ENCODE measurements at places on chromosomes 1 and 21.

DNA sequence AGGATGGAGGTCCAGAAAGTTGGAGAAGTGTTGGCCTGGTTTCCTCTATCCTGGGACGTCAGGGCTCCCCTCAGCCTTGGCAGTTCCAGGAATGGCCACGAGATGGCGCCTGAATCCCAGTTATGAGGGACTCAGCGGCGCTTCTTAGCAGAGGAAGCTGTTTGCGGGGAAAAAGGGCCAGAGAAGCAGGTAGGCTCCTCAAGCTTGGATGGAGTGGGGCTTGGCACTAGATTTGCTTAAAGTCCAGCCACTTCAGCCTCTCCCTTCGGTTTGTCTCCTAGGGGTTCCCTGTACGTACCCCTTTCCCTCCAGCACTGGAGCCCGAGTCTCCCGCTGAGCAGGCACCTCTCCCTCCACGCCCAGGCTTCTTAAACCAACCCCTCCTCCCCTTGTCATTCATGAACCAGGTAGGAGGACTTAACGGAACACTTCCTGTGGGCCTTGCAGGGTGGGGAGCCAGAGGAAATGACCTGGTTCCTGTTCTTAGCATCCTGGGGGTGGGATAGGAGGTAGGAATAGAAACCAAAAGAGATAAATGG lies 32.0 kb upstream of the TENT5B start:
- DNase-seq: peak; percentile 79

DNA sequence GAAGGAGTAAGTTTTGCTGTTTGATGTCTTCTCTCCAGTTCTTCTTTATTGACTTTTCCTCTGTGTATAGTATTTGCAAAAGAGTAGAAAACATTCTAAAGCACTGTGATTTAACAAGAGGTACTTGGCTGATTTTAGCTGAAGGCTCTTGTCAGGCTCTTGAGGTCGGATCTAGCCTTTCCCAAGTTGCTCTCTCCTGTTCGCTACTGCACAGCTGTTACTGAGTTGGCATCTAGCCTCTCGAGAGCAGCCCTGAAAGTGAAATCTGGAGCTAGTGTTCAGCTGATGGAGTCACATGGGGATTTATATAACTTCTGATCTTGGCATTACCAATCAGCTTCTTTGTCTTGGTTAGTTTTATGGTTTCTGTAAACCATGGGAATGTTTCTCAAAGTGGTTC lies 193.1 kb downstream of the RYR2 start:
- DNase-seq: no peak

- peak; percentile 65 for DNase-seq
Observed at GRCh38 chr1:9145021-9145668, 16.2 kb upstream of the GPR157 start.

DNA sequence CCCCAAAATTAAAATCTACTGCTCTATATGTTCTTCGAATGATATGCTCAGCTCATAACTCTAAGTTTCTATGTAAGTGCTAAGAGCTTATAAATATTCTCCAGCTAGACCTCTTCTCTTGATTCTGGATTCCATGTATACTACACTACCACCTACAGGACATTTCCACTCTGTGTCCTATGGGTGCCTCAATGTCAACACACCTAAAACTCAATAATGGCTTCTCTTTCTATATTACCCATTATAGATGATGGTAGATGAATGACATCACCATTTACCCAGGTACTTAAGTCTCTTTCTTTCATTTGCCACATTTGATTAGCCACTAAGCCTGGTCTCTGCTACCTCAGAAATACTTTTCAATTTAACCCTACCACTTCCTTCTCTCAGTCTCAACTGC lies 41.3 kb downstream of the TBX19 start:
- peak; percentile 59 for DNase-seq

GRCh38 chr1:3439346-3440299 lies 14.8 kb upstream of the ARHGEF16 start:
- no peak for DNase-seq

- DNase-seq: no peak
Observed at GRCh38 chr21:42366292-42367010, at the start of gene TFF1. Gene TFF1 (minus strand): TSS chr21:42366535. CDS start chr21:42366495, 40 bp downstream.

DNA sequence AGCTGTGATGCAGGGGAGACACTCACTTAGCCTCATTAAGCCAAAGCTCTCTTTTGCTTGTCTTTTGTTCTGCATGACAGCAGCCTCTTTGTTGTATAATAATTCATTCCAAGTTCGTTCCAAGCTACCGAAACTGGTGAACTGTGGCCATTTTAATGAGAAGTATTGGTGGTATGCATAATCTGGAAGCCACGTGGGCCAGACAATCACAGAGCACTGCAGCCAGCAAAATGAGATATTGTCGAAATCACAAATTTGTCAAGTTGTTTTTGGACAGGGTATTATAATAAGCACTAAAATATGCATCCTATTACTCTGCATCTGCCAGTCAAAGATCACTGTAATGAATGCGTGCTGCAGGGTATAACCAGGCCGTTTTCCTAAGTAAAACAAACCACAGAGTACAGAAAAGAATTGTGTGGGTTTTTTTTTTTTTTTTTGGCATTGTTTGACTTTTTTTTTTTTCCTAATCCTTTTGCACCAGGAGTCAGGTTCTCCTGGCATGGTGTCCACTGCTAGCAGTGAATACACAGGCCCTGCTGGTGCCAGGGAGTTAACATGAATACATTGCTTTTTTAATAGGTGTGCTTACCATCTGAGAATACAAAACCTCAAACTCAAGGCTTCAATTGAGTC lies 423.9 kb downstream of the PTBP2 start:
- DNase-seq: peak; percentile 89

DNA sequence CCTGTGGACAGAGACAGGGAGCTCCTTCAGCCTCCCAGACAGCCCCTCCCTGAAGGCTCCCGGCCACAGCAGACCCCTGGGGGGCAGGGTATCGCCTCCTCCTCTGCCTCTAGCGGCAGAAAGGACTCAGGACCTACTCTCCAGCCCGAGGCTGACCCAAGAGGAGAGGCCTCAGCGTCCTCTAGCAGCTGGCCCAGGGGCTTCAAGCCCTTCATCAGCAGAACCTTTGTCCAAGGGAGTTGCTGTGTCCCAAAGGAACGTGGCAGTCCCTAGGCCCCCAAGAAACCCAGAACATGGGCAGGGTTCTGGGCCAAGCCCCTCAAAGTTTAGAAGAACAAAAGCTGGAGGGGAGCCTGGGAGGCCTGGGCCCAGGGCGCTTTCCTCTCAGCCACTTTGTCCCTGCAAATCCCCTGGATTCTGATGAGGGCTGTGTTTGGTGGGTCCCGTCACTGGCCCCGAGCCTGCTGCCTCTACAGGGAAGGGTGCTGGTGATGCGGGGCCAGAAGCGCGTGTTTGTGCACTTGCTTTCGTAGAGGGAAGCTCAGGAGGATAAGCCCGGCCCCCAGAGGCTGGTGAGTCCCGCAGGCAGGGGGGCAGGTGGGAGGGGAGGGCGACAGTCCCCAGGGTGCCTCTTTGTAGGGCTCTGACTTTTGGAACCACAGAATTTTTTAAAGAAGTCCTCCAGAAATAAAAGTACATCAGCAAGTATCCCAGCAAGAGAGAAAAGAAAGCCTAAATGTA lies 13.3 kb downstream of the ITGB2 start:
- DNase-seq: no peak

DNA sequence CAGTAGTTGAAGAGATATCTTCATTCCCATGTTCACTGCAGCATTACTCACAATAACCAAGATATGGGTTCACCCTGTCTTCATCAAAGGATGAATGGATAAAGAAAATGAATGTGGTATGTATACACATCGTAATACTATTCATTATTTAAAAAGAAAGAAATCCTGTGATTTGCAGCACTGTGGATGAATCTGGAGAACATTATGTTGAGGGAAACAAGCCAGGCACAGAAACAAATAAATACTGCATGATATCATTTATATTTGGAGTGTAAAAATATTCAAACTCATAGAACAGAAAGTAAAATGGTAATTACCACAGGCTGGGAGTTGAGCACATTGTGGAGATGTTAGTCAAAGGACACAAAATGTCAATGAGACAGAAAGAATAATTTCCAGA lies 977.2 kb downstream of the AMY1C start:
- DNase-seq: no peak

DNA sequence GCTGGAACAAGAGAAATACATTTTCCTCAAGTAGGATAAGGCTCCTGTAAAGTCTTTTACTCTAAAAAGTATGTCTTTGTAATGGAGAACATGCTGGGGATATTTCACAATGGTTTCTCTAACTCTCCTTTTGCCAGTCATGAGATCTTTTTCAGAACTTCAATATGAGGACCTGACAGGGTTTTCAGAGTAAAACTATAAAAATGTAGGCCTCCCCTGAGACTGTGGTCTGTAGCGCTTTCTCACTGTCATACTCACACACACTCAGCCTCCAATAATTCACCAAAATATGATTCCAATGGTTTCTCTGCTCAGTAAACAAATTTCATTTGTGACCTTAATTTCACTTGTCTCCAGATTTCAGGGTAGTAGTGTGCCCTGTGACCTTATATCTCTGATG lies 440.1 kb upstream of the PTBP2 start:
- no peak for DNase-seq

DNA sequence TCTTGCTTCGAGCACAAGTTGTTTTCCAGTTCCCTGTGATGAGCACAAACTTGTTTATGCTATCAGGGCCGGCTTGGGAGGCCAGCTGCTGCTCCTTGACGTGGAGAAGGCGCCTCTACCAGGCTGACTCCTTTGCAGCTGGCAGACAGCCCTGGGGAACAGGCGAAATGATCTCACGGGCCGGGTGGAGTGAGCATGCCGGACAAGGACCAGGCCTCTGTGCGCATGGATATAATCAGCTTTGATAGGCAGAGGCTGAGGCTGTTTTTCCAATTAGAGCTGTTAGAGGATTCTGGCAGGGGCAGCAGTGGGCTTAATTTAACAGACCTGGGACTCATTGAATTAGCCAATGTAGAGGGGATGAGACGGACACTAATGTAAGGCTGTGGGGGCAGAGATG lies 38.9 kb downstream of the FAM163A start:
- peak; percentile 17 for DNase-seq

DNA sequence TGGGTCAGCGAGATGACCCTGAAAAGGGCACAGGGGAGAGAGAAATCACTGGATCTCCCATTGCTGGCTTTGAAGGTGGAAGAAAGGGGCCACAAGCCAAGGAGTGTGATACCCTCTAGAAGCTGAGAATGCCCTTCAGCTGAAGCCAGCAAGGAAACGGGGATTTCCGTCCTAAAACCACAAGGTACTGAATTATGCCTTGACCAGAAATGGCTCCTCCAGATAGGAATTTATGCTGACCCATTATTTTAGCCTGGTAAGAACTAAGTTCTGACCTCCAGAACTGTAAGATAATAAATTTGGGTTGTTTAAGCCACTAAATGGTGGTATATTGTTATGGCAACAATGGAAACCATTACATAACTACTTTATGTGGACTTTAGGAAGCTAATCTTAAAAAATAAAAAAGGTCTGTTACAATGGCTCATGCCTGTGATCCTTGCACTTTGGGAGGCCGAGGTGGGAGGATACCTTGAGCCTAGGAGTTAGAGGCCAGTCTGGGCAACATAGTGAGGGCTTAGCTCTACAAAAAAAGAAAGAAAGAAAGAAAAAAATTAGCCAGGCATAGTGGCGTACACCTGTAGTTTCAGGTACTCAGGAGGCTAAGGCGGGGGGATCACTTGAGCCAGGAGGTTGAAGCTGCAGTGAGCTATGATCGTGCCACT lies 3.6 kb upstream of the H6PD start:
- DNase-seq: no peak

GRCh38 chr1:48936436-48936835 lies 159.7 kb upstream of the BEND5 start:
- DNase-seq: no peak

- DNase-seq: peak; percentile 63
Observed at GRCh38 chr1:183100361-183100974, 77.2 kb downstream of the LAMC1 start.

DNA sequence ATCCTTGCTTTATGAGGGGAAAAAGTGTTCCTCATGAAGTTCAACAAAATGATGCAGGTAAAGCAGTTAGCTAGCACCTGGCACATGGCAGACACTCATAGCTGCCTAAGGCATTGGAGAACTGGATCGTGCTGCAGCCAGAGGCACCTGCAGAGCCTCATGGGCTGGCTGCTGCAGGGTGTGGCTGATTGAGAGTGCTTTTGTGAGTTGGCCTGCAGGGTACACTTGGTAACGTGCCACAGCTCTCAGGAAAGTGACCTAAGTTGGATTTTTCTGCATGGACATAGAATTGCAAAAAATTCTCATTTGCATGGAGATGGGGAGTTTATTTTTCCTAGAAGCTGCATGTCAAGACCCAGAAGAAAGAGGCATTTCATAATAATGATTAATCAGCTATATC lies 31.6 kb upstream of the IL20 start:
- no peak for DNase-seq

DNA sequence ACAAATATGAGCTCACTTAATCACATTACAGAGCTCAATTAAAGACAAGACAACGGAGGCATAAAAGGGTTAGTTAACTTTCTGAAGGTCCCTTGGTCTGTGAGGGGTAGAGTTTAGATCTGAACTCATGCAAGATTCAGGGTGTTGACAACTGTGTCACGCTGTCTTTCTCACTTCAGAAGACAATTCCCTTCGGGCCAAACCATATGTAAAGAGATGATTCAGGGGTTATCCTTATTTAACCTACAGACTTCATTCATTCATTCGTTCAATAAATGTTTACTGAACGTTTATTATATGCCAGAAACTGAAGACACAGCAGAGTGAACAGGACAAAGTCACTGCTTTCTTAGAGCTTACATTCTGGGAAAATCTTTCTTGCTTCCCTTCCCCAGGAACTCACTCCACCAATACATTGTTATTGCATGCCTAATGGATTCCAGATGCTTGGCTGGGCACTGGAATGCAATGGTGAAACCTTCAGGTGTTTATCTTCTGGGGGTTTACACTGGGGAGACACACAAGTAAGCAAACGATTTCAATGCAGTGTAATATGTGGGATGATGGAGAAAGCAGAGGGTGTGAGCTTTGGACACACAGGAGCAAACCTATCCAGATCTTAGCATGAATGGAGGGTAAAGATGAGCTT lies 6.4 kb downstream of the XCL1 start:
- DNase-seq: peak; percentile 15

GRCh38 chr1:36096500-36097432 lies 8.1 kb downstream of the ADPRS start:
- DNase-seq: peak; percentile 27

GRCh38 chr1:55117941-55118340 lies 78.6 kb downstream of the PCSK9 start:
- DNase-seq: no peak

DNA sequence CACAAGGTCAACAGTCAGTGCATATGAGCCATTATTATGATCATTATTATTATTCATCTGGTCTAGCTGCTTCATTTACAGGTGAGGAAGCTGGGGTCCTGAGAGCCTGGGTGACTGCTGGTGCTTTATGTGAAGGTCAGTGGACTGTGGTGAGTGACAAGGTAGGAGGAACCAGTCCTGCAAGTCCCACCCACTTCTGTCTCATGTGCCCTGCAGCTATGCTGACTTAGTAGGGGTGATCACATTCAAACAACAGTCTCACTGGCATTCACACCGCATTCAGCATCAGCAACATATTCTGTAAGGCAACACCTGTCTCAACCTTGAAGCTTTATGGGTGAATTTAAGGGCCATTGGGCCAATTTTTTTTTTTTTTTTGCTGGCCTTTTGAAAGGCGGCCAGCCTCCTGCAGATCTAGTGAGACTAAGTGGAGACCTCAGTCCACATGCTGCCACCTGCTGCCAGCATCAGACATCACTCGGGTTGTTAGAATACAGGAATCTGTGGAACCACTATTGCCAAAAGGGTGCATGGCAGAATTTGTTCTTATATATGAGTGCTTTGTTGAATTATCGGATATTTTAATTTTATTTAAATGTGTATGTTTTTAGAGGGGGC lies 59.9 kb upstream of the CACNA1E start:
- peak; percentile 40 for DNase-seq

All from EH (cell line).